ENCODE measurements at places on chromosomes 4 and X.
A peak's percentile ranks its signal among the peaks of the same experiment; 100 is the strongest.

- DNase-seq: no peak
Measured at GRCh38 chr4:18213576-18214198, 192.1 kb upstream of the LCORL start.

DNA sequence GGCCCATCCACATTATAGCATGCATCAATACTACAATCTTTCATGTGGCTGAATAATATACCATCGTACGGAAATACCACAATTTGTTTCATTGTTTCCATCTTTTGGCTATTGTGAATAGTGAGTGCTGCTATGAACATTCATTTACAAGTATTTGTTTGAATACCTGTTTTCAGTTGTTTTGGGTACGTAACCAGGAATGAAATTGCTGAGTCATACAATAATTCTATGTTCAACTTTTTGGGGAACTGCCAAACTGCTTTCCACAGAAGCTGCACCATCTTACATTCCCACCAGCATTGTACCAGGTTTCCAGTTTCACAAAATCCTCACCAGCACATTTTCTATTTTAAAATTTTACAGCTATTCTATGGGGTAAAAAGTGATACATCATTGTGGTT is 28.5 kb upstream of the MANBA start:
- DNase-seq: no peak

DNA sequence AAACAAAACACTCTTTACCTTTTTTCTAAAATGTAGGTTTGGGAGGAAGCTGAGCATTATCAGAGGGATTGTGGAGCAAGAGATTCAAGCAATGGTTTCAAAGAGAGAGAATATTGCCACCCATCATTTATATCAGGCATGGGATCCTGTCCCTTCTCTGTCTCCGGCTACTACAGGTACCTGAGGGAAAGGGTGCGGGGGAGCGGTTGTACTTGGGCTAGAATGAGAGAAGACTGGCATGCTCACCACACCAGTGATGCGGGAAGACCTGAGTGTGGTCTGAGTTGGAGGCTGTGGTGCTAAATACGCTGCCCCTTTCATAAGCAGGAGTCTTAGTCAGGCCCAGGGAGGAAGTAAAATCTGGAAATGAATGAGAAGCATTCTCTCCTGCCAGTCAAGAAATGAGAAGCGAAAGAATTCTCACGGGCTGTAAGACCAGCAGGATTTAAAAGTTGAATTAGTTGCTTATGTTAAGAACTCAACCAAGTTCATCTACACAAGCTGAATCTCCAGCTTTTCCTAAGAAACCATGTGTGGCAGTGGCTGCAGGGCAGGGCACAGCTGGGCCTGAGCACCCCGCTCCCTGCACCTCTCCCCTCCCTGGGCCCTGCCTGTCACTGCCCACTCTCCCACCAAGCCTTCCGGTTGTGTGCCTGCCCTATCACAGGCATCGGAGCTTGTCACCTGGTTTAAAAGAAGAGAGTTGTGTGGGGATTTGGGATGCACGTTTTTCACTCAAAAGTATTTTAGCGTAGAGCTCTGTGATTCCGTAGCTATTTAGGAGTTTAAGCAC is 24.8 kb upstream of the MSANTD1 start:
- no peak for DNase-seq

- DNase-seq: no peak
Measured at GRCh38 chr4:182413550-182413949, 170.3 kb downstream of the TENM3 start.

DNA sequence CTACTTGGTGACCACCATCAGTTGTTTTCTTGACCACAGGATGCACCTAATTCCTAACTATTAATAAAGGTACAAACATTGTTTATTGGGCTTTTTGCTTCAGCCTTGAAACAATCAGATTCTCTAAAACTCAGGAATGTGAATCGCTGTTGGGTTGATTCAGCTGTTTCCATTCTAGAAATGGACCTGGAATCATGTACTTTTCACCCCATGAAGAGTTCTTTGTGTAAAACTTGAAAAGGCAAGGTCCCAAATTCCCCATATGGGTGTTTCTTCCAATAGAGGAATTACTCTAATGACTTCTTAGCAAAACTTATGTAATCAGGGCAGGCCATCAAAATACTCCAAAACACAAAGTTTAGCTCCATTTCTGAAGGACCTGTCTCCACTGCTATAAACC is 7.4 kb downstream of the AFAP1 start:
- DNase-seq: no peak

DNA sequence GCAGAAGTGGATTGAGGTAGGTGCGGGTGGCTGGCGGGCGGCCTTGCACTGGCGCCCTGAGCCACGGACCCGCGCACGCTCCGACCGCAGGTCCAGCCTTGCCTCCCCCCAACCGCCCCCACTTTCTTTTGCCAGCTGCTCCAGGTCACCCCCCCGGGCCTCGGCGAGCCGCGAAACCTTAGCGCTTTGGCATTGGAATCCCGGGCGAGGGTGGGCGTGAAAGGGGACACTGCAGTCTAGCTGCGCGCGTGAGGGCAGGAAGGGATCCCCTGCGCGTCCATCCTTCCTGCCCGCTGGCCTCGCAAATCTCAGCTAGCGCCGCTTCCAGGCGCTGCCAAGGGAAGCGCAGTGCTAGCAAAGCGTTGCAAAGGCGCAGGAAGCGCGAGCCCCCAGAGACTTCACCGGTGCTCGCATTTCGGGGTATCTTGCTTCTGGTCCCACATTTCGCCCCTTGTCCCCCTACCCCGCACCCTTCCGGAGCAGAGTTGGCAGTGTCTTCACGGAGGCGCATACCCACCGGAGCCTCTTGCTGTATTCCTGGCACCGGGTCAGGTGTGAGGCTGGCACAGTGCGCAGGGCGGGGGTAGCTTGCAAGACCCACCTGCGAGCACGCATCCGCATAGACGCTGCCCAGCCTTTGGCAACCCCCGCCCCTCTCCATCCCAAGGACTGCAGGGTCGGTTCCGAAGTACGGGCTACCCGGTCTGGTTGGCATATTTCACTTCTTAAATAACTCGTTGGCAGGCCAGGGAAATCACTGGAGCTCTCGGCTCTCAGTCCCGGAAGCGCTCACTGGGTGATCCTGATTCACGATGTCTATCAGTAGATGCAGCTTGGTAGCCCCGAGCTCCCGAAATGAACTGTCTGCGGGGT is 104.4 kb downstream of the UCHL1 start:
- DNase-seq: peak; percentile 70

- no peak for DNase-seq
Measured at GRCh38 chr4:168678751-168679366, 182.0 kb downstream of the PALLD start.

DNA sequence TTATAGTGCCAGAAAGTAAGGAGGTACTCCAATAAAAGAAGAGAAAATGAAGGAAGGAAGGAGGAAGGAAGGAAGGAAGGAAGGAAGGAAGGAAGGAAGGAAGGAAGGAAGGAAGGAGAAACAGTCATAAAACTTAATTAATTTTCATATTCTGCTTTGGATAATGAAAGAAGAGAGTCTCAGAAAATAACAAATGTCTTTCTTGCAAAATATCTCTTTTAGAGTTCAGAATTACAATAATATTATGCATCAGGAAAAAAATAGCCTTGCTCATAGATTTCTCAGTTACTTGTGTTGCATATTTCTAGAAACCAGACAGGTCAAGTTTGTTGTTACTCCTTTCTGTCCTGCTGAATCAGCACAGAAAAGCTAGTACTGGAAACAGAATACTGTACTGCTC is 130.1 kb upstream of the DKK2 start:
- DNase-seq: no peak

DNA sequence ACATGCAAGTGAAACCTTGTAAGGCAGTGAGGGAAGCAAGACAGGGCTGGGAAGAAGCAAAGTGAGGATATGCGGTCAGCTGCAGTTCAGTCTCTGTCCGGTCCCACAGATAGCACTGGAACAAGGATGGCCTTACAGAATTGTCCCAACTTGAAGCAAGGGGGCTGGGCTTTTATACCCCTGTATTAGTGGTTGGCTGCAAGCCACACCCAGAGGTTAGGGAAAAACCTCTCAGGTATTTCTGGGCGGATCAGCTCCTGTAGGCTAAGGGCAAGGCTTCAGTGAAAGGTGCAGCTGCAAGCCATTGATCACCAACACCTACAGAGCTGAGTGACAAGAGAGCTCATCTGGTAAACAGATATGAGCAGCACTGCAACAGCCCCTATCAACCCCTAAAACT is 89.0 kb downstream of the KDR start:
- DNase-seq: no peak

DNA sequence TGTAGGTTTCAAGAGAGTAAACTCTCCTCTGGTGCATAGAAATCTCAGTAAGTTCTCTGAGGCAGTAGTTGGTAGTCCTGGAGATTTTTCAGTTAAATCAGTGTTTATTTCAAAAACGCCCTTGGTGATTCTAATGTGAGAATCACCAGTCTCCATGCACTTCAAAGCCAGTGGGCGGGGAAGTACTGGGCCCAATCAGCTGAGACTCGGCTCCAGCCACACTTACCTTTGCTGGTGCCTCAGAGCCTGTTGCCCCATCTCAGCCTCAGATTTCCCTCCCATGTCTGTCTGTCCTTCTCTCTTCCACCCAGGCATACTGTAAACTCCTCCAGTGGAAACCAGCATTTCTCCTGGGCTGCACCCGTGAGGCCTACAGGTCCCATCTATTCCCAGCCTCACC is 7.4 kb upstream of the MGST2 start:
- DNase-seq: no peak

GRCh38 chr4:38752372-38752940 is 30.3 kb downstream of the TLR10 start:
- no peak for DNase-seq

DNA sequence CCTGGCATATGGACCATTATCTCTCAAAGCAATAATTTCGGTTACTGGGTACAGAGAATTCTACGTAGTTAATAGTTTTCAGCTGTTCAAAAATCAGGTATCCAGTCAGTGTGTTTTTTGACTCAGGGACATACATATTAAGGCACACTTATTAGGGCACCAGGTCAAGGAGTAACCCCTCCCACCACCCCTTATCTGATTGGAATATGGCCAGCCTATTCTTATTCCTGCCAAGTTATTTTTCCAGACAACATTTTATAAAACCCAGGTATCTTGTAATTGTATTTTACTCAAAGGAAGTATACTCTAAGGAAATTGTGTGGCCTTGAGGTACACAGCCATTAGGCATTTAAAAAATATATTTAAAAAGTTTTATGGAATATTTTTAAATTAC is 4.3 kb downstream of the ZFX start:
- DNase-seq: no peak

GRCh38 chr4:48346594-48346993 is 5.3 kb downstream of the SLAIN2 start:
- DNase-seq: no peak

- no peak for DNase-seq
Measured at GRCh38 chr4:83852085-83852451, 316.2 kb downstream of the GPAT3 start.

DNA sequence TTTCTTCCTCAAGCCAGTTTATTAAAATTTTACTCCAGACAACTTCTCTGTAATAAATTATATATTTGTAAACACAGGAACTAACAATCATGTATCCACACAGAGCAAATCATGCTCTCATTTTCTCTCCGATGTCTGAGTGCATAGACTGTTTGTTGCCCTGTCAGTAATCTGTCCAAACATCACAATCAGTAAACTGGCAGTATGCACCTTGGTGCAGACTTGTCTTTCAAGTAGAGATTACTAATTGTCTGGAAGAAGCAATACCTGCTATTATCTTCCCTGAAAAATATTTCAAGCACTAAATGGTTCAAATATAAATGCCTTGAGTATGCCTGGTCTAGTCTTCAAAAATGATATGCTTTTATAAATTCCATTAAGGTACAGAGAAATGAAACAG is 1260.9 kb downstream of the C4orf33 start:
- no peak for DNase-seq

DNA sequence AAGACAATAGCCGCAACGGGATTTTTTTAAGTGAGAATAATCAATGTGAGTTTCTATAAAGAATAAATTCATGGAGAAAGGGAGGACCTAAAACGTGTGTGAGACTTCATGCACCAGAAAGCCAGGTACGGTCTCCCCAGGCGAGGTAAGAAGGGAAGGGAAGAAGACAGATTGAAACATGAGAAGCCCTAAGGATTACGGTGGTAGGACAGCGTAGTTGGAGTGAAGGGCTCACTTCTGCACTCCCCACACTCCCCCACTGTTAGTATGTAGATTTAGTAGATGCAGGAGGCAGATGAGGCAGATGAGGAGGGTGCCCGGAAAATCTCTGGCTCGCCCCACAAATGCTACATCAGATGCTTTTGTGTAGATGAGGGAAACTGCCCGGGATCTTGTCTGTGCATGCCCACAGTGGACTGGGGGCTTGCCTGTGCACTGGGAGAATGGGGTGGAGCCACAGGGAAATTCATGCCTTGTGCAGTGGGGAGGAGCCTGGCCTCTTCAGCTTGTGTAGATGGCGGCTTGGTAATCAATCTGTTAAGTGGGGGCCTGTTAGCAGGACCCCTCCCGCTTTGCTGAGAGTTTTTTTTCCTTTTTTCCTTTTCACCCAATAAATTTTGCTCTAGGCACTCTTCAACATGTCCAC is 1544.5 kb upstream of the TENM3 start:
- DNase-seq: no peak

DNA sequence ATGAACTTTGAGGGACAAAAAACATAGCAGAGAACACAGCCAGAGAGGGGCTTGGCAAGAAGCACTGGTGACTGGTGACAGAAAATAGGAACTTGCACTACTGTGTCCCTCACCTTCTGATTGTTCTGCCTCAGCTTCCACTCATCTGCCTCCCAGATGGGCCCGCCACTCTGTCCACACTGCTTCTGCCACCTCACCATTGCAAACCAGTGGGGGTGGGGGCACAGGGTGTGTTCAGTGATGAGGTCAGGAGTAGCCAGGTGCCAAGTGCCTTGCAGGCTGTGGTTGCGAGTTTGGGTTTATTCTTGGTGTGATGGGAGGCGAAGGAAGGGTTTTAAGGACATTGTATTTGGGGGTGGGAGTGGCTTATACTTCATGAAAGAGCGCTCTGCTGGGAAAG is 9.1 kb upstream of the UBA1 start:
- DNase-seq: no peak

DNA sequence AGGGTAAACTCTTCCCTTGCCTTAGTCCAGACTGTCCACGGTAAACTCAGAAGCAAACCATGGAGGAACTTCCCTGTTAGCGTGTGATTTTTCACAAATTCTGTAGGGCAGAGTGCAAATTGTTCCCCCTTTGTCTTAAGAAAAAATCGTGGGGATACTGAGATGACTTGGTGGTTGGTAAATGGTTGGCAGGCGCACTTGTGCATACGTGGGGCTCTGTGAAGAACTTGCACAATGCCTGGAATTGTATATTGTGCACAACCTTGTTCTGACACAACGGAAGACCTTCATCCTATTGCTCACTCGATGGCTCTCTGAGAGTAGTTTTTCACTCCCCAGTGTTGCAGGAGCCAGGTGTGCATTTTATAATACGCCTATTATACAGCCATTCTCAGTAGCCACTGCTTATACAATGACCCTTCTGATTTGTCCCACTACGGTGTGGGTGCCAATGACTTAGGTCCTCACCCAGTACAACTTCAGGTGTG is 150.0 kb downstream of the SPRY1 start:
- DNase-seq: no peak
